ENCODE measurements at places on chromosomes 1 and 21.

- DNase-seq, result no peak
Observed at GRCh38 chr1:22289307-22289995, 146.6 kb upstream of the WNT4 start.

- no peak for DNase-seq
Observed at GRCh38 chr1:78068681-78069283, 23.0 kb downstream of the GIPC2 start.

GRCh38 chr1:27405074-27405473 lies 12.7 kb downstream of the GPR3 start:
- no peak for DNase-seq

DNA sequence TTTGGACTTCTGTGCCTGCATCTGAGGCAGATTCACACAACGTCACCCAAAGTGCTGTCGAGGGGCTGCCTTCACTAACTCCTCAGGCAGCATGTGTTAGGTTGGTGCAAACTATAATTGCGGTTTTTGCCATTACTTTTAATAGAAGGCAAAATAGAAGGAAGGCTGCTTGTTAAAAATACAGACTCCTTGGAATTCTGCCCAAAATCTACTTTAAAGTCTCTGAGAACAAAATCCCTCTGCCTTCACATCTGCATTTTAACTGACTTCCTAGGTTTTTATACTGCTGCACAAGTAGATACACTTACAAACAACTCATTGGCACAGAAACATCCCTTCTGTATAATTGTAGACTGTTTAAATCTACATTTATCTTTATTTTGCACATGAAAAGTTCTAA lies 41.3 kb upstream of the SLC19A2 start:
- DNase-seq, result no peak

- DNase-seq, result peak; percentile 96
Observed at GRCh38 chr21:42120101-42120902, 49.2 kb downstream of the UMODL1 start.

- no peak for DNase-seq
Observed at GRCh38 chr1:219058891-219059820, 114.5 kb upstream of the LYPLAL1 start.

Measured in NCI-H345 (cell line).